ENCODE measurements at places on chromosomes 1 and 21.

DNA sequence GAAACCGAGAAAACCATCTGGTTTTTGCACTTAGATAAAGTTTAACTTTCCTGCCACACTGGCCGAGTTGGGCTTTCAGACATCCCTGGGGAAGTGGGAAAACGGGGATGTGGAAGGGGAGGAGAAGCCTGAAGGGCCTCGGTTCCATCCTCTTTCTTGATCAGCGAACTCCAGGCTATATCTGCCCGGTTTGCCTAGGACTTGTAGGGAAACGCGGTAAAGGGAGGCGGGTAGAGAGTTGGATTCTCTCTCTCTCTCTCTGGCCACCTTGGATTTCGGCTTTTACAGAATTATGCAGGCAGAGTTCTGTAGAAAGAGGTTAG, 4.6 kb upstream of the LHX8 start:
- DNase-seq, result no peak

GRCh38 chr21:17925000-17925610, 105.9 kb upstream of the C21orf91 start:
- peak; percentile 63 for DNase-seq

- DNase-seq, result no peak
These were observed 60.1 kb downstream of the RGS13 start for GRCh38 chr1:192696082-192696481.

DNA sequence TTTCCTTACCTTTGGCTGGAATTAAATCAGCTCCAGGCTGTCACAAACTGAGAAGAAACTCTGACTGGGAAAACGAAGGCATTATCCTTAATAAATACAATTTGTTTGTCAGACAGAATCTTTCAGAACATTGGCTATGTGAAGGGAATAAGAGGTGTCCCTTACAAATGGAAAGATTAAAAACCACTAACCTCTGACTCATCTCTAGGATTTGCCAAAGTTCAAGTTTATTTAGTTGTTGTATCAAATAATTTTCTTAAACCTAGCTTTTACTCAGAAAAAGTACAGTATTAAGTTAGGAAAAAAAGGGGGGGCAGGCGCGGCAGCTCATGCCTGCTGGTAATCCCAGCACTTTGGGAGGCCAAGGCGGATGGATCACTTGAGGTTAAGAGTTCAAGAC, 15.7 kb downstream of the SERTAD4 start:
- DNase-seq, result no peak

DNA sequence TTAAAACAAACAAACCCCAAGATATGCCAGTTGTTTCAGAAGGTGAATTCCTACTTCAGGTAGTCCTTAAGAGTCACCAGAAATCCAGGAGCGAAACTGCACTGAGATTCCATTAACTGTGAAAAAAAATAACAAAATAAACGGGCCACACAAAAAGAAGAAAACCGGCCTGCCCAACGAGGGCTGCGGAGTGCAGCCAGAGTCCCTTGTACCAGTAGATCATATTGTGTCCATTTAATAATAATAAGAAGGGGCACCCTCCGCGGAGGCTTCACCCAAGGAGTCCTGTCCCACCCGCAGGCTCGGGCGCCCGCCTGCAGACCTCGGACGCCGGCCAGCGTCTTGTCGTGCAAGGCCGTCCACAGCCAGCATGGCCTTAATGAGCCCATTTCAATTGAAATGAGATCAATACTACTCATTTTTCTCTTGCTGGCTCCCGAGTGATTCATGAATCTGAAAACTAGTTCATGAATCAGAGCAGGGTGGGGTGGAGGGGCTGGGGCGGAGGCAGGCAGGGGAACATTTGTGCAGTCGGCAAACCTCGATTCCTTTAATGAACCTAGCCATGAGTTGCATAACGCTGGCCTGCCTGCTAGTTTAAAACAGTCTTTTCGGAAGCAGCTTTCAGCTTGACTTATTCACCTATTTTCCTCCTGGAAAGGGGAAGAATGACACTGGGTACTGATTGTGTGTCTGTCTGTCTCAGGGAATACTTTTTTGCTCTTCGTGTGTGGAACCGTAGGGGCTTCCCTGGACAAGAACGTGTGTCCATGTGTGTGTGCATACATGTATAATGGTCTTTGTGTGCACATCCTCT, 113.1 kb upstream of the IRF2BP2 start:
- DNase-seq, result peak; percentile 54

DNA sequence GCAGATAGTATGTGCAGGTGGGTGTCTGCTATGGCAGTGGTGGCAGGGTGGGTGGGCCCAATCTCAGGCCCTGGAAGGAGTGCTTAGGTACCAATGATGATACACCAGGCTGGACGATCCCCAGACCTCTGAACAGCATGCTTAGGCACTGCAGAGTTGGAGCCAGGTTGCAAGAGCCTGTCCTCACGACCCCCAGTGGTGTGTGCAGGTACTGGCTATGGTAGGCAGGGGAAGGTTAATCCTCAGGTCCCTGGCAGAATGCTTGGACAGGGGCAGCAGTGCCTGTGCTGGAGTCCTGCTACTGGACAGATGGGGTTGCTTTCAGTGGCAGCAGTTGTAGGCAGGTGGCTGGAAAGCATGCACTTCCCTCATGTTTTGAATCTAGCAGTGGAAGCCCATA, 100.5 kb upstream of the NEK7 start:
- DNase-seq, result no peak

DNA sequence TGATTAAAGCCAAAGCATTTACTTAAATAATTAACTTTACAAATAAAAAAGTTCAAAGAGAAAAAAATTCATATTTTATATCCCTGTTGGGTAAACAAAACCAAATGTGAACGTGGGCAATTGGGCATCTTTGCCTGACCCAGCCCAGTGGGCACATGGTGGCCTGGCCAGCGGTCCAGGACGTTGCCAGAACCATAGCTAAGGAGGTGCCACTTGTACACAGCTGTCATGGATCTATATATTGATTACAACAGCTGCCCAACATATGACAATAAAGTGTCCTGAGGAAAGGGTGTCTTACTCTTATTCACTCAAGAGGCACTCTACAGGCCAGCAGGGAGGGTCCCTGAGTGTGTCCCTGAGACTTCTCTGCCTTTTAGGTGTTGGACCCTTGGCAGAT, 78.5 kb downstream of the BCAR3 start:
- no peak for DNase-seq

GRCh38 chr1:226643611-226644540, 95.2 kb downstream of the ITPKB start:
- no peak for DNase-seq

DNA sequence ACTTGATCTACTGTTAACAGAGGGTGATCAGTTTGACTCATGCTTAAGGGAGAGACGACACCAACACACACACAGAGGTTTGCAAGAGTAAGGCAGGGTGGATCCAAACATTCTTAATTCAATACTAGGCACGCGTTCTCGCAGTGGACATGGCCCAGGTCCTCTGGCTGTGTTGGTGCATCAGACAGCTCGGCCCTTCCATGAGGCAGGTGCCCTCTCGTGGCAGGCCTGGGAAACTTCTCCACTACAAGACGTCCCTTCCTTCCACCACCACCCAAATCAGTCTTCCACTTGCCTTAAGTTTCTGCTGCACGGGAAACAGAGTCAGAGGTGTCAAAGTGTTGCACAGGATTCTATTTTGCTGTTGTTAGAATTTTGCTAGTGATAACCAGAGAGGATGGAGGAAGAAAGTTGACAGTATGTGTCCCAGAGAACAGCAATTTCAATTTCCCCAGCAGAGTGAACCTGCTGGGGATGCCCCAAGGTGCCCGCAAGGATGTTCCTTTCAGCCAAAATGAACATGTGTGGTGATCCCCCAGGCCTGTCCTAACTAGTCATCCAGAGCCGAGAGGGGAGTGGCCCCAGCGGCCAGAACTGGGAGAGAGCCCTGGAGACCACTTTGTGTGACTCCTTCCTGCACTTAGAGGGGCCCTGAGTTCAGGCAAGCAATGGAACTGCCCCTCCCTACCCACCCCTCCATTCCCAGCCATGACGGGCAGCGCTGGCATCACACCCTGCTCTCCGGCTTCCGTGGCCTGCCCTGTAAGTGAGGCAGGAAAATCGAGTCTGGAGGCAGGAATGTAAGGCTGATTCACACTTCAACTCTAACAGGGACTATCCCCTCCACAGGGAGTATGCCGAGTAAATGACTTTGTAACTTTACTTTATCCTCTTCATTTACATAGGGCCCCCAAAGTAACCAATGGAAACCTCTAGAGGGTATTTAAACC, 34.8 kb downstream of the MX1 start:
- peak; percentile 83 for DNase-seq

GRCh38 chr1:54287801-54288211, 87.8 kb downstream of the MRPL37 start:
- peak; percentile 61 for DNase-seq

GRCh38 chr1:162003061-162003829, 20.4 kb downstream of the OLFML2B start:
- peak; percentile 48 for DNase-seq

- no peak for DNase-seq
These were observed 77.6 kb upstream of the COA6 start for GRCh38 chr1:234295626-234296025.

DNA sequence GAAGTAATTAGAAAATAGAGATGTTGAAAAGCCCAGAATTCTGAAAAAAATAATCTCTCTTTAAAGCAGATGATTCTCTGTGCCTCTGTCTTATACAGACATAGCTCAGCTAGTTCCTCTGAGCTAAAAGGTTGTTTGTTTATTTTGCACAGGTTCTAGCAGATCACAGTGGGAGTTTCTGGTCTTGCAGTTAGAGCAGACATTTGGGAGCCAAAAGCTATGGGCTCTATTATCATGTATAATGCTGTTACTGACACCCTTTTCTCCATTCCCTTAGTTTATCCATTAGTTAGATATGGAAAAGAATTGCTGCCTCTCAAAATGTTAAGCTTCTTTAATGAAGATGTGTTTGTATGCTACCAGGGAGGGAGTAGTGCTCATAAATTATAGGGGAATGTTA, 20.5 kb upstream of the CD55 start:
- no peak for DNase-seq

GRCh38 chr1:175569117-175569743, 174.2 kb downstream of the TNR start:
- no peak for DNase-seq

DNA sequence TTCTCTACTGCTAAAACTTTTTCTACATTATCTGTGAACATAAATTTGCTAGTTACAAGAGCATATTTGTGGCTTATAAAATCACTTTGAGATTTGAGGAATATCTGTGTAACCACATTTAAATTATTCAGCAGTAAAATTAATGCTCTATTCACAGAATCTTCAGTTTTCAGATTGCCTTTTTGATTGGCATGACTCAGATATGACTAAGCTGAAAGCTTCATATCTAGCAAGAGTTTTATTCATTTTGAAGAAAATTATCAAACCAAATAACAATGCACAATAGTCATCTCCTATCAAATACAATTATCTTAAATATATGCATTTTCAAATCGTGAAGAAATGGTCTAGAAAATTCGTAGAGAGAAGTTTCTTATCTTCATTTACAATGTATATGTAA, 1498.2 kb upstream of the B3GALT2 start:
- no peak for DNase-seq

GRCh38 chr1:185670187-185670627, 64.0 kb upstream of the HMCN1 start:
- DNase-seq, result peak; percentile 17

DNA sequence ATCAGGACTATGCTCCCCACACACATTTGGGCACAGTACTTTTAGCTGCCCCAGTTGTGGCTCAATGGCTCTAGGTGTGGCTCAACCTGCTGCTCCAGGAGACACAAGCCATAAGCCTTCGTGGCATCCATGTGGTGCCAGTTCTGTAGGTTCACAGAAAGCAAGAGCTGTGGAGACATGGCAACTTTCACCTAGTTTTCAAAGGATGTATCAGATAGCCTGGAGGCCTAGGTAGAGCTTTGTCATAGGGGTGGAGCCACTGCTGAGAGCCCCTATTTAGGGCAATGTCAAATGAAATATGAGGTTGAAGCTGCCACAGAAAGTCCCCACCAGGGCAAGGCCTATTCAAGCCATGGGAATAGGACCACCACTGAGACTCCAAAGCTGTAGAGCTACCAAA, 210.5 kb downstream of the LMO4 start:
- no peak for DNase-seq

DNA sequence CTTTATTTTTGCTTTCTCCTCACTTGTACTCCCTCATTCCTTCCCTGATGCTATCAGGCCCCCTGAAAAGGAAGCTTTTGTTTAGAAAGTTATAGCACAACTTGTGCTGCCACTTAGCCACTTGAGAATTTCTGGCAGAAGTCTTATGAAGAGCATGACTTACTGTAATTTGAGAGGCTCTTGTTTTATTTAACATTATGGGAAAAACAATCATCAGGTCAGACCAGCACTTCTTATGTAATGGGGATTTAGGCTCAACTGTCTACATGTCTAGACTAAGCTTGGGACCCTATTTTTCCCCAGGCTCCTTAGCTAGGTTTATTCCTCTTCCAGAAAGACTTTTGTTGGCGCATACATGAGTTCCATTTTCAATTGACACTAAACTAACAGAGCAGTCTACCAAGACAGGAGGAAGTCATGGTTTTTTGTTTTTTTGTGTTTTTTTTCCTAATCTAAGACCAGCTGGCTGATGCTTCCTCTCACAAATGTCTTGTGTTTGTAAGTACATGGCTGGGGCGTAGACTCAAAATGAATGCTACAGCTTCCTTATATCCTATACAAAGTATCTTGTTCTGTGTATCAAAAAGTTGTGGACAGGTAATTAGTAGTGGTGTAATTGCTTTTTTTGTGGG, 31.5 kb downstream of the TNFSF4 start:
- DNase-seq, result no peak

- no peak for DNase-seq
These were observed 155.8 kb upstream of the BRINP3 start for GRCh38 chr1:190633488-190633887.

DNA sequence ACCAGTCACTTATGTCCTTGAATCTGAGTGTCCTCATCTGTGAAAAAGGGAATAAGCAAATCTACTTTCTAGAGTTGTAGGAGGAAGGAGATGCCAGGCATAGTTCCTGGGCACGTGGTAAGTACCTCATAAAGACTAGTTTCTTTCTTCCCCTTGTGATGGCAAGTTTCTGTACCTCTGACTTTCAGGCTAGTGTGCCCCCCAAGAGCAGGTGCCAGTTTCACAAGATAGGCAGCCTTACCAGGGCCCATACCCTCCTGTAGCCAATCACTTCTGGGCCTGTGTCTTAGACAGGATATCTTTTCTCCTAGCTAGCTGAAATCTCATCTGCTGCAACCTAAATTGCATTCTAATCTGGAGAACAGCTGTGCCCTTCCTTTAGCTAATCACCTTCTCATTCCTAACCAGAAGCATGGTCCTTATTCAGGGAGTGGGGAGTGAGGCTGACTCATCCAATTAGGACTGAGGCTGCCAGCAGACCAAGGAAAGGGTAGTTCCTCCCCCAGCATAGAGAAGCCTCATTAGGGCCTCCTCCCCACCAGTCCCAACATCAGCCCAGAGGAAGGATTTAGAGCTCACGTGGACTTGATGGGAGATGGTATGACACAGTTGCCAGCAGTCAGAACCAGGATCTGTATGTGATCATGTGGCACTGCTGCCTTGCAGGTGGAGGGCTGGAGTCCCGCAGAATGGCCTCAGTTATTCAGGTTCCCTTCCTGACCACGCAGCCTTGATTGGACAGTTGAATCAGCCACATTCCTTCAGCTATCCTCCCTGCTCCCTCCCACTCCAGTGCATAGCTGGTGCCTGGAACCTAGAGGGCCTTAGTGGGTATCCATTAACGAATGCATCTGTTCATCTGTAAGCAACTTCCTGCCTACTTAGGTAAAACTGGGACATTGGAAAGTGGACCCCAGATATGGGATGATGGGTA, 7.9 kb downstream of the KLHDC8A start:
- DNase-seq, result no peak

GRCh38 chr1:228264090-228264829, 56.4 kb downstream of the OBSCN start:
- DNase-seq, result no peak
